D341Med (cell line): ENCODE measurements at places on chromosomes 1 and 21.

GRCh38 chr21:34534522-34534921 lies 22.5 kb upstream of the KCNE1 start:
- no peak for DNase-seq

DNA sequence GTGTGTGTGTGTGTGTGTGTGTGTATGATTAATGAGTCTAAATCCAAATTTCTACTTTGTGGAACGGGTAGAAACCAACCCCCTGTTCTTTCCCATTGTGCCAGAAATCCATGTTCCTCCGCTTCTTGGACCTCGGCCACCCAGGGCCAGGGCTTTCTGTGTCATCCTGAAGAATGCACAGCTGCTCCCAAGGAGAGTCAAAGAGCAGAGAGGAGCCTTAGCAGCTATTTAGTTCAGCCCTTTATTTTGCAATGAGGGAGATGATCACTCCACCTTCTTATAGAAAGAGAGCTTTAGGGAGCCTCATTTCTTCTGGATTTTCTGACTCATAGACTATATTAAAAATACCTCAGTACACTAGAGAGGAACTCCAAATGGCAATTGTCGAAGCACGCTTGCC lies 489.3 kb upstream of the VAMP3 start:
- no peak for DNase-seq

DNA sequence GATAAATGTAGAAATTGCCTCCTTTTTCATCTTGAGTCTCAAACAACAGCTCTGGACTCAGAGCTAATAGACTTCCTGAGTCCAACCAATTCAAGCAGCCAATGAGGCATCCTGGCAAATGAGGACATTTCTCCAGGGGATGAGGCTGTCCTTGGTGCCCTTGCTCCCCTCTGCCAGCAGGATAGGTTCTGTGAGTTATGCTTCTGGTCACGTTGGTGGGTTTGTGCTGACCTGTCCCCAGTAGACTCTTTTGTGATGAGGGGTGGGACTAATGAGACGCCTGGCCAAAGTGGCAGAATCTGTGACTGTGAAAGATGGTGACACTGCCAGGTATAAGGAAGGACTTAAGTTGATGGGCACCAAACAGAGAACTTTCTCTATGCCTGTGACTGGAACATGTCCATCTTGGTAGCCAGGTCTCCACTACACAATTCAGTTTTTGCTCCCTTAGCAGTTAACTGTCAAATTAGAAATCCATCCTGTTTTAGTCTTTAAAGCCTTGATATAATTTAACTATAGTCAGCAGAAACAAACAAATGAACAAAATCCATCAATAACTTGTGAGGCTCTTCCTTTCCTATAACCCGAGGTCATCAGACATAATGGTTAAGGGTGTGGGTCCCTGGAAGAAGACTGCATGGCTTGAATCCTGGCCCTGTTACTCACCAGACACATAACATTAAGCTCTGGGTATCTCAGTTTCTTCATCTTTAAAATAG lies 35.7 kb upstream of the THEM4 start:
- DNase-seq: no peak

DNA sequence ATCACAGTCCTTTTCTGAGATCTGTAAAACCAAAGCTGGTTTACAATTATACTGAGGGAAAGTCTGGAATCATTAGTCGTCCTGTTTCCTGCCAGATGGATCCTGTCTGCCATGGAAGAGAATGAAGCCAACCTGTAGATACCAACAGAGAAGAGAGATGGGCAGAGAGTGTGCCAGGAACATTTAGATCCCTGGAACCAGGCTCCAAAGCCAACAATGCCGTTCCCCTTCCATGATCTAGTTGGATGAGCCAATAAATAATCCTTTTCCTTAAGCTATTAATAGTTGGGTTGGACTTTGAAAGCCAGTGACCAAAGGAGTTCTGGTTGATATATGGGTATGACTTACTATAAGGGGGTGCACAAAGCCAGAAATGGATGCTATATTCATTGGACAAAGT lies 15.0 kb downstream of the CAPN8 start:
- DNase-seq: no peak

GRCh38 chr1:116521186-116521585 lies 49.6 kb downstream of the CD58 start:
- no peak for DNase-seq

DNA sequence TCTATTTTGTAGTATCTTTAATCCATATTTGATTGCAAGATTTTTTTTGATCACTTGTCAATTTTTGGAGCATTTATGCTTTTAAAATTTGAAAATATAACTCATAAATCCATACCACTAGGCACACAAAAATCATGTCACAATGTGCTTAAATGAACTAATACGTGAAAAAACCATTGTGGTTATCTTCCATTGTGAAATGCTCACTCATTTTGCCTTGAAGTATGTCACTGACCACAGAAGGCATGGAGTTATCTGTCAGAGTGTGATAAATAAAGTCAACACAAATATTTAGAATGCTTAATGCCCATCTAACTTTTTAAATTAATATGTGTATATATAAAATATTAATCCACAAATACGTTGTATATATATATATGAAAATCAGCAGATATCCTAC lies 347.2 kb downstream of the PTPRC start:
- DNase-seq: no peak

- no peak for DNase-seq
These were observed 155.5 kb downstream of the BACH1 start for GRCh38 chr21:29454179-29454578.

- DNase-seq: no peak
These were observed 1153.1 kb upstream of the B3GALT2 start for GRCh38 chr1:194339471-194339870.

GRCh38 chr1:21537511-21537931 lies 28.3 kb downstream of the ALPL start:
- no peak for DNase-seq

GRCh38 chr1:184818646-184819045 lies 64.0 kb upstream of the EDEM3 start:
- no peak for DNase-seq

- no peak for DNase-seq
These were observed 269.7 kb downstream of the LMO4 start for GRCh38 chr1:87598429-87598828.
